ENCODE measurements at places on chromosomes 1 and 21. TPM values are rescaled to one million over a fixed set of nuclear protein-coding genes. Genes with fewer than 3 reads are reported as not detected.
A peak's percentile ranks its signal among the peaks of the same experiment; 100 is the strongest.

IL12RB2 gene
- total RNA-seq: 128 TPM

RIPK4 gene
- total RNA-seq: 0.46 TPM

GPR25 gene
- not detected for total RNA-seq

KCNJ9 gene
- 0.05 TPM for total RNA-seq

- H3K4me3 ChIP-seq: no peak overlapping the region
- no peak for DNase-seq
- peaks cover 26% of the 10 kb centered on the region for H3K4me1 ChIP-seq
- no peaks in the 10 kb centered on the region for H3K27me3 ChIP-seq
- H3K36me3 ChIP-seq: no peaks in the 10 kb centered on the region
Measured at GRCh38 chr1:204367956-204368355, 8.2 kb upstream of the PLEKHA6 start.

DNA sequence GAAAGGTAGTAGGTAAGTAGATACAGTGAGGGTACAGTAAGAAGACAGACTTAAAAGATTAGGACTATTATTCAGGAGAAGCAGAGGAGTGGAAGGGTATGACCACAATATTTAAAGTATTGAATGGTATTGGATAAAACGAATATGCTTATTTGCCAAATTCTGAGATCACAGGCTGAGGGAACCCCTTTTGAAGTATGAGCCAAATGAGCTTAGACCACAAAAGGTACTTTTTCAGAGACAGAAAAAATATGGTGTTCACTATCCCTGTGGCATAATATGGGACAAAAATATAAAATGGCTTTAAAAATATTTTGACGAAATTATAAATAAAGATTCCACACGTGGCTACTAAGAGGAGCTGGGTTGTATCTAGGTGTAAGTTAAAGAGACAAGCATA, 880 bp upstream of the MTF2 start:
- peaks cover 8% of the 10 kb centered on the region for H3K36me3 ChIP-seq
- peaks cover 32% of the 10 kb centered on the region for H3K4me1 ChIP-seq
- H3K27ac ChIP-seq: peak overlapping the region; percentile 96
- H3K4me3 ChIP-seq: peak overlapping the region; percentile 97
- DNase-seq: no peak

DNA sequence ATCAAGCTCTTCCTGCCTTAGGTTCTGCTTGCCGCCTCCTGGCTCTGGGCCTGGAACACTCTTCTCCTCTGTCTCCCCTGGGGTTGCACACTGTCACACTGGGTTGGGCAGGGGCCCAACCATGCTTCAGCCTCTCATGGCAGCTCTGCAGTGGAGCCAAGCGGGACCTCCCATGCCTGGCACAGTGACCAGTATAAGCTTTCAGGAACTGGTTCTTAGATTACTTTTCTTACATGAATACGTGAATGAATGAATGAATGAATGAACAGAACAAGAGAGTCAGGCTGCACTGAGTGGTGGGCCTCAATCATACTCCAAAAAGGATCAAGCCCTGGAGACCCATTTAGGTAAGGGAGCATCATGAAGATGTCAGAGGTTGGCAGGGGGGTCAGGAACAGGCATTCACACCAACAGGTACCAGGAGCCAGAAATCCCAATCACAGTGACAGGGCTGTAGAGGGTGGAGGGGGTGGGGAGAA, 30.8 kb upstream of the TMEM125 start:
- H3K27me3 ChIP-seq: no peaks in the 10 kb centered on the region
- no peak overlapping the region for H3K4me3 ChIP-seq
- no peak for DNase-seq
- no peaks in the 10 kb centered on the region for H3K36me3 ChIP-seq
- no peak overlapping the region for H3K27ac ChIP-seq

DNA sequence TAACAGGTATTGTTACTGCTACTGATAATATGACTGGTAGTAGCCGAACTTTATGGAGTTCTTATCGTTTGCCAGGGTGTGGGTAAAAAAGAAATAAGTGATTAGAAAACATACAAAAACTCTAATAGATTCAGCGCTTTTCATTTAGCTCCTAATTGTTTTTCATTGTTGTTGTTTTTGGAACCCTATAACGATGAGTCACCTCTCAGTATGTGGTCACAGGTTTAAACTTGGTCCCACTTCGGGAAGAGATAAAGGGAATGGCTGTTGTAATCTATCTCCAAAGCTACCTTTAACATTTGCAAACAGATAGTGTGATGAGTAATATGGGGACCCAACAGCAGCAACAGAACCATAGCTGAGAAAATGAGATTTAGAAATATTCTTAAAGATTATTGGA, 62.7 kb upstream of the BCL10 start:
- H3K27ac ChIP-seq: no peak overlapping the region
- peaks cover 8% of the 10 kb centered on the region for H3K4me1 ChIP-seq
- no peak for DNase-seq
- H3K4me3 ChIP-seq: no peak overlapping the region
- H3K36me3 ChIP-seq: peaks cover under 1% of the 10 kb centered on the region
- peaks cover 47% of the 10 kb centered on the region for H3K27me3 ChIP-seq

DNA sequence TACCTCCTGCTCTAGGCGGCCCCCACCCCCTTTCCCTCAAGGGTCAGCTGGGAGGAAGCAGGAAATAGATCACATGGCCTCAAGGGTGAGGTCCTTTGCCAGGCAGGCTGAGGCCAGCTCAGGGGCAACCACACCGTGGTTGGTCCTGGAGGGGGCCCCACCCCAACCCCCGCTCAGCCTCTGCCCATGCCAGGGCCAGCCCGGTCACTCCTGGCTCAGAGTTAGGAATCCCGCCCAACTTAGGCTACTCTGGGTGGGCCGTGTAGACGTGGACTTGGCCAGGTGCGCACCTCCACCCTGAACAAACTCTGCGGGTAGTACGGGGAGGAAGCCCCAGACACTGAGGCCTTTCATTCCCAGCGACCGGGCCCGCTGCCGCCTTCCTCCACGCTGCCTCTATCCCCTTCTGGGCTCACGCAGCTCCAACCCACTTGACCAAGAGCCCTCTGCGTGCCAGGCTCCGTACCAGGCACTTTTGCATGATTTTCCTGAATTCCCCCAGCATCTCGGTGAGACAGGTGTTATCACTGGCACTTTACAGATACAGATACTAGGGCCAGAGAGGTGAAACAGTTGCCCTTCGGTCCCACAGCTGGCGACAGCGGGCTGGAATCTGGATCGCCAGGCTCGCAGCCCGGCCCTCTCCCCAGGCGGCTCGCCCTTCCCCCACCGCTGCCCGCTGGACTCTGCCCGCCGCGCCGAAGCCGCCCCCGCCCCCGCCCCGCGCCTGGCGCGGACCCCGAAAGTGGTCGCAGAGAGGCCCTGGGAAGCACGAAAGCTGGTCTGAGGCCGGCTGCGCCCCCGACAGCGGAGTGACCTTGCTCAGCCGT, 769 bp downstream of the GALE start:
- H3K27me3 ChIP-seq: no peaks in the 10 kb centered on the region
- peaks cover 16% of the 10 kb centered on the region for H3K4me1 ChIP-seq
- H3K27ac ChIP-seq: peak overlapping the region; percentile 77
- peak; percentile 52 for DNase-seq
- no peaks in the 10 kb centered on the region for H3K36me3 ChIP-seq
- peak overlapping the region; percentile 89 for H3K4me3 ChIP-seq

- DNase-seq: no peak
- H3K27me3 ChIP-seq: no peaks in the 10 kb centered on the region
- H3K27ac ChIP-seq: no peak overlapping the region
- H3K36me3 ChIP-seq: no peaks in the 10 kb centered on the region
Measured at GRCh38 chr1:205587581-205587980, 44.2 kb downstream of the ELK4 start.

DNA sequence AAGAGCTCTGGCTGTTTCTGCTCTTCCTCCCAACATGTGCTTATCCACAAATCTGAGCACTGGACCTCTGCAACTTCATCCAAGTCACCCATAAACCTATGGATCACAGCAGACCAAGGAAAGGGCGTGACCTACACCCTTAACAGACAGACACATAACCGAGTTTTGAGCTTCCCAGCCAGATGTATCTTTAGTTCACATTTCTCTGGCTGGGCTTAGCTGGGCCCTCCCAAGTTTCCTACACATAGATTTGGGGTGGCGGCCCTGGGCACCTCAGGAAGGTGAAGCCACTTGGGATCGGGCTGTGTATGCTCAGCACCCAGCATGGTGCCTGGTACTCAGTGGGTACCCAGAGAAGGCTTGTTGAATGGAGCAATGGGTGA, 26.4 kb downstream of the FAAH start:
- H3K27me3 ChIP-seq: peaks cover 17% of the 10 kb centered on the region
- no peaks in the 10 kb centered on the region for H3K4me1 ChIP-seq
- no peak overlapping the region for H3K27ac ChIP-seq
- DNase-seq: no peak
- H3K36me3 ChIP-seq: no peaks in the 10 kb centered on the region

DNA sequence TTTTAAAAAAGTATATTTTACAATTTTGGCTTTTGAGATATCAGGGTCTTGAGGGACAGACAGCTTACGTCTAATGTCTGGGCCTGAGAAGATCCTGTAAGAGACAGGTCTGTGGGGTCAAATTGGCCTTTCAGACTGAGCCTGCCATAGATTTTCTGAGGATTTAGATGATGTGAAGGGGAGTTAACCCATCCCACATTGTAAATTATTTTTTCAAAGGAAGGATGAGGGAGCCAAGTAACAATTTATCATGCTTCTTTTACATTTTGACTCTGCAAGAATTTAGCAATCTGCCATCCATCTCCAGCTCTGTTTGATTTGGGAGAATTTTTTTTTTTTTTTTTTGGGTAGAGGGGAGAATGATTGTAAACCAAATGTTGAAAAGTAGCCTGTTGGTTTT, 160.9 kb downstream of the ROR1 start:
- H3K4me3 ChIP-seq: no peak overlapping the region
- H3K4me1 ChIP-seq: no peaks in the 10 kb centered on the region
- no peak for DNase-seq
- H3K36me3 ChIP-seq: no peaks in the 10 kb centered on the region

- H3K4me3 ChIP-seq: no peak overlapping the region
- DNase-seq: no peak
- H3K27ac ChIP-seq: no peak overlapping the region
- no peaks in the 10 kb centered on the region for H3K4me1 ChIP-seq
- no peaks in the 10 kb centered on the region for H3K27me3 ChIP-seq
- peaks cover 9% of the 10 kb centered on the region for H3K36me3 ChIP-seq
Measured at GRCh38 chr1:185110145-185110544, 46.6 kb downstream of the TRMT1L start.

- H3K27me3 ChIP-seq: peaks cover 13% of the 10 kb centered on the region
- H3K36me3 ChIP-seq: no peaks in the 10 kb centered on the region
- no peak for DNase-seq
- no peak overlapping the region for H3K4me3 ChIP-seq
- H3K27ac ChIP-seq: no peak overlapping the region
- H3K4me1 ChIP-seq: peaks cover 13% of the 10 kb centered on the region
Measured at GRCh38 chr1:10903821-10904220, 107.4 kb upstream of the CASZ1 start.

DNA sequence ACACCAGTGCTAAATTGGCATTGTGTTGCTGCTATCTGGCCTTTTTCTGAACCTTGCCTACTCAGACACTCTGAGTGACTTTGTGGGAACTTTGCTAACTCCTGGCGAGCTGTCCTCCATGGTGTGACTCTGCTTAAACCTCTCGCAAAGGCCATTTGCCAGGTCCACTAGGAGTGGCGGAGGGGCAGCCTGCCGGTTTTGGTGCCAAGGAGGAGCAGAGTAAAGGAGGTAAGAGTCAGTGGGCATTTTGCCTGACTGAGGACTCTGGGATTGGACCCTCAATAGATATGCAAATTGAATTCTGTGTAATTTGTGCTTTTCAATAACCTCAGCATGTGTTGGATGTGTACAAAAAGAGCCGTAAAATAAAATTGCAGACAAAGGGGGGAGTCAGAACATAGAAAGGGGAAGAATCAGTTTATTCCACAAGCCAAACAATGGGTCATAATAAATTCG, 386.6 kb upstream of the NFIA start:
- no peak for DNase-seq
- H3K4me1 ChIP-seq: no peaks in the 10 kb centered on the region
- no peaks in the 10 kb centered on the region for H3K36me3 ChIP-seq

- DNase-seq: no peak
- no peaks in the 10 kb centered on the region for H3K27me3 ChIP-seq
- no peaks in the 10 kb centered on the region for H3K4me1 ChIP-seq
- no peak overlapping the region for H3K27ac ChIP-seq
Measured at GRCh38 chr1:14794136-14794768, 195.8 kb downstream of the KAZN start.
